ENCODE measurements at places on chromosomes 6 and 20.

DNA sequence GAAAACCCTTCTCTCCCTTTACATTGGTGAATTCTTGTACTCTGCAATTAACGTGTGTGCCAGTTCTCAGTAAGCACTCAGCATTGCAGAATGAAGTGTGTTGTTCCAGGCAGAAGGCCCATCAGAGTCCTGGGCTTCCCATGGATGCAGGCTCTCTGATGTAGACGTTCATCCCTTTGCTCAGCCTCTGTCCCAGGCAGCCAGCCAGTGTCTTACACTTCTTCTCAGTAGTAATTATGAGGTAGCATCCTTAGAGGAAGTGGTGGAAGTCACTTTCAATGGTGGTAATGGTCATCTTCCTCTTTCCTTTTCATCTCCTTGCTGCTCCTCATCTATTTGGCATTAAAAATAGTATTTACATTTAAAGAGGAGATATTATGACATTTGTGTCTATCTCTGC, 66.7 kb upstream of the FYN start:
- DNase-seq: no peak

DNA sequence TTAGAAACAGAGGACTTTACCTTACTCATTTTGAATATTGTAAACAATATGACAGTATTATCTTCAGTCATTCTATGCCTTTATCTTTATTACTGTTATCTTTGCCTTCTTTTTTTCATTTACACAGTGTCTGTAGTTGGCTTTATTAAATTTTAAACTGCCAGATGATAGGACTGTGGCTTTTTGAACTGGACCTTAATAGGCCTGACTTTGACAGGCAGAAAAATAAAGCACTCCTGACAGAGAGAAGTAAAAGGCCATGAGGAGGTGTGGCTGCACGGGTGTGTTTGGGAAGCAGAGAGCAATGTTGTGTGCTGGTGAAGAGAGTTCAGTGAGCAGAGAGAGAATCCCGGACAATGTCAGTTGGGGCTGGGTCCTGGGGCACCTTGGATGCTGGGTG, 7.8 kb downstream of the TRIM40 start:
- no peak for DNase-seq

DNA sequence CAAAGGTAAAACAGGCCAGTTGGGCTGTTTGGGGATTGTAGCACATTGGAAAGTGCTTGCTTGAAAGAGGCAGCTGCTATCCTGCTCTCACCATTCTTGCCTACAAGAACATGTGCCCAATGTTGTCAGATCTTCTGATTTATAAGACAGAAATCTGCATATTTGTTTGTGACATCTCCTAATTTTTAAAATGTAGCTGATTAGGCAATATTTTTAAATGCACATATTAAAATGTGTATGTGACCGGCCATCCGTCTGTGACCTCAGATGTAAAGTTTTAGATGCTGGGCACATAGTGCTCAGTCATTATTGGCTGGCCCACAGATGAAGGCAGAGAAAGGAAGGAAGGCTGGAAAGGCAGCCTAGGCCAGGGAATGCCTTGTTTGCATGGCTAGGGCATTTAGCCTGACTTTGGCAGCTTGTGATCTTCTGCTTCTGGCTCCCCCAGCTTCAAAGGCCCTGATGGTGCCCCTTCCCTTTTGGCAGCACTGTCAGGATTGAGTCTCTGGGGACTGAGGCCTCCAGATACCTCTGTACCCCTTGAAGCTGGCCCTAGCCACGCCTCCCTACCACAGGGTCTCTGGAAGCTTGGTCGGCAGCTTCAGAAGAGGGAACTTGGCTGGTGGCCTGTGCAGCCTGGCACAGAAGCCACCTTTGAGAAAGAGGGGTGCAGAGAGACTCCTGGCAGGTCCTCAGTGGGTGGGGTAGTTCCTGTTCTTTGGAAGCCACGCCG, 6.4 kb downstream of the SNPH start:
- DNase-seq: no peak

DNA sequence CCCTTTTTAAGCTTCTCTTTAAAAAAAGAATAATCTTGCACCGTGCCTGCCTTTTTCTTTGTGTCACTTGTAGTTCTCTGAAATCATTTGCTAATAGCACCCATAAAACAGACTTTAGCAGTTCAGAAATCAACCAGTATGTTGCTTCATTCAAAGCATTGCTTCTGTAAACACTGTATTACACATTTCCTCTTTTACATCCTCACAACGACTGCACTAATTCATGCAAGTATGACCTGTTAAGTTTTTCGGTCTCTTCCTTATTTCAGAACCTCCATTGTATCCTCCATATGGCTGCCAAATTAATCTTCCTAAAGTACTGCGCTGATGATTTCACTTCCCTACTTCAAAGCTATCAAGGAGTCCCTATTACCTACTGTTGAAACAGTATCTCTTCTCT, 142.9 kb upstream of the RNF217 start:
- no peak for DNase-seq

GRCh38 chr6:36130667-36131510, 576 bp downstream of the MAPK13 start:
- DNase-seq: no peak

- DNase-seq: peak; percentile 81
These were observed 289.2 kb upstream of the CNR1 start for GRCh38 chr6:88455317-88455716.

- no peak for DNase-seq
These were observed 18.1 kb downstream of the PLEKHG1 start for GRCh38 chr6:150617496-150618460.

- no peak for DNase-seq
These were observed 645.8 kb upstream of the ARID1B start for GRCh38 chr6:156131221-156131903.

- no peak for DNase-seq
These were observed 4.0 kb upstream of the GID8 start for GRCh38 chr20:62933966-62934365.

- no peak for DNase-seq
These were observed 76.2 kb upstream of the FRMD1 start for GRCh38 chr6:168155193-168155592.

DNA sequence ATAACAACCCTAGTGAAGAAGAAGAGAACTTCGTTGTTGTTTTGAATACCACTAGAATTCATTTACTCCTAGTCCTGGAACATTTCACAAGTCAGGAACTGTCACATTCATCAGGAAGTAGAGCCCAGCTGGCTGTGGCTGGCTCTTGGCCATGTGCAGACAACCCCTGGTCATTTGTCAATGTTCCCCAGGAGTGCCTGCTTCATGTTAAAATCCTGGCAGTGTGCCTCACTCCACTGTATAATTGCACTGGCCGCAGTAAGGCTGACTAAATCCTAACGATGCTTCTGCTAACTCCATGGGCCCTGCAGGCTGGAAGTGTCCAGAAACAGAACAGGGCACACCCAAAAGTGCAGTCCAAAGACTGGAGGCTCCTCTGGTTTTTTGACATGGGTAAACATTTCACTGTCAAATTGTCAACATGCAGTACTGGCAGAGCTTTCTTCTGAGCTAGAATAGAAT, 41.5 kb upstream of the ADGRF1 start:
- DNase-seq: peak; percentile 11

- no peak for DNase-seq
These were observed 14.9 kb upstream of the MAPK13 start for GRCh38 chr6:36115412-36115811.

DNA sequence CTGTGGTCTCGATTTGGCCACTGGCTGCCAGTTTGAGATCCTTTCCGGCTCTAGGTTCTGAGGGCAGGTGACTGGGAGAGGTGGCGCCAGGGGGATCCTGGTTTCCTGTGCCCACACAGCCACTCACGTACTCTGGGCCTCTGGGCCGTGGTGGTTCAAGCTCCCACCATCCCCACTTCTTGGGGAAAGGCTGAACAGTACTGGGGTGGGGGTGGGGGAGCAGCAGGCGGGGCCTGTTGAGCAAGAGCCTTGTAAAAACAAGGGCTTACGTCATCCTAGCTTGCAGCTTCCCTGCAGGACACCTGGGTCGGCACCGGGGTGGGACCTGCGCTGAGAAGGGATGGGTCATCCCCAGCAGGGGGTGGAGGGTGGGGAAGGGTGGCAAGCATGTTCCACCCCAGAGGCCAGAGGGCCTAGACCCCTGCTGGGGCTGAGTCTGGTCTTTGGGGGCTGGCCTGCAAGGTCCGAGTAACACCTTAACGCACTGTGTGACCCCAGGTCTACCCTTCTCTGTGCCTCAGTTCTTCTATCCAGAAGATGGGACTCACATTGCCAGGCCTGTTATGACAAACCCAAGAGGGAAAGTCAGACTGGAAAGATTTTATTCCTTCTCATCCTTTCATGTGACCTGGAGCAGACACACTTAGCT, 3.1 kb upstream of the CEBPB start:
- DNase-seq: no peak

DNA sequence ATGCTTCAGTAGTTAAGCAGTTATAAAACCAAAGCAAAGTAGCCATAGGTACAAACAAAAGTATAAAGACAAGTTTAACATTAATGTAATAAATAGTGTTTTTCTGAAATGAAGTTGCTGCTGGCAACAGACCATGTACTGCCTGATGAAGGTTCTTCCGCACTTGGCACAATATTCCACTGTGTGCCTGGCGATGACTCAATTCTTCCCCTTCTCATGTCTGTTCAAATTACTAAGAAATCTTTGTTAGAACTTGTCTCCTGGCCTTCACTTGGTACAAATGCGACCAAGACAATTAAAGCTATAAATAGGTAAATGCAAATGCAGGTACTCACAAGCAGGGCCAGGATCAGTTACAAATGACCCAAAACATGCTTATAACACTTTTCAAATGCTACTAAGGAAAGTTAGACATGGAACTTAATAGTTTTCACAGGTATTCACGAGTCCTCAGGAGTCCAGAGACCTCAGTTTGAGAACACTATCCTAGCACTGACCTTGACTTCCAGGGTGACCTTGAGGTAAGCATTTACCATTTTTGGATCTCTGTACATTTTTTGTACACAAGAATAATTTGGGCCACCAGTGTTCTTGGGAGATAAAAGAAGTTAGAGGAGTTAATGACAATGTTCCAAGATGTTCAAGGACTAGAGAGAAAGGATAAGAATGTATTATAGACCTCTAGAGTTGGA, 8.1 kb upstream of the DDR1 start:
- peak; percentile 35 for DNase-seq

DNA sequence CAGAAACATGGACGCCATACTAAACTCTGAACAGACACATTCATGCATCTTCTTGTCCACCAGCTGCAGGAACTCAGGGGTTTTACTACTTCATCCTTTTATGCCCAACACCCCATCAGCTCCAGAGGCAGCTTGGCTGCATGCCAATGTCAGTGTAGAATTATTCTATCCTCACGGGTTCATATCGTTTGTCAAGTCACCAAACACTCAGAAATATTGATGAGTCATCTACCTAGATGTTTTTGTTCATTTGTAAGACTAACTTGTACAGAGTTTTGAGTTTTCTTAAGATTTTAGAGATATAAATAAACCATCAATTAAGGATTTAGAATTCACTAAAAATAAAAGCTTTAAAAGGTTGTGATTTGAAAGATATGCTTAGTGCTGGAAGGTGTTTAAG, 590.7 kb upstream of the FLRT3 start:
- no peak for DNase-seq

- no peak for DNase-seq
These were observed 212.5 kb downstream of the GJA1 start for GRCh38 chr6:121647905-121648304.

DNA sequence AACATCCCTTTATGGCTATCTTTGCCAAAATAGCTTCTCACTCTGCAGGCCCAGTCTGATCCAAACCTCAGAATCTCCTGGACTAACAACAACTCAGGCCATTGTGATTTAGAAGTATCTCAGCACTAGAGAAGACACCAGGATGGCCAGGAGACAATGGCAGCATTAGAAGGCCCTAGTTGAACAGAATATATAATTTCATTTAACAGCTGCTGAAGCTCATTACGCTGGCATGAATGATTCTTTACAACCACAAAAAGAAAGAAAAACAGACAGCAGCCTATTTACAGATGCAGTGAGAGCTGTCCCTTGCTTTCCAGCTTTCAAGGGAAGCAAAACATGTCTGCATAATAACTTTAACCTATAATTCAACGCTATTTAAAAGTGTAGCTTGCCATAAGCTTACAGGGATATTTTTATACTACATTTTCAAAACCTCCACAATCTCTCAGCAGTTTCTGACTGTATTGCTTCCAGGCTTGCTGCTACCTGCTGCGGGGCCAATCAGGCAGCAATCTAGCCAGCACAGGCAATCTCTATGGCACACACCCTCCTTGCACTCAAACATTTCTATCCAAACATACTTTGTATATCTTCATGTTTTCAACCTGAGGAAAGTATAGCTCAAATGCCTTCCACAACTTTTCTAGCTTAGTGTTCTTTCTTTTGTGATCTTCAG, 107.3 kb downstream of the OGFRL1 start:
- peak; percentile 65 for DNase-seq

GRCh38 chr20:24460712-24461111, 8.7 kb upstream of the SYNDIG1 start:
- DNase-seq: no peak

DNA sequence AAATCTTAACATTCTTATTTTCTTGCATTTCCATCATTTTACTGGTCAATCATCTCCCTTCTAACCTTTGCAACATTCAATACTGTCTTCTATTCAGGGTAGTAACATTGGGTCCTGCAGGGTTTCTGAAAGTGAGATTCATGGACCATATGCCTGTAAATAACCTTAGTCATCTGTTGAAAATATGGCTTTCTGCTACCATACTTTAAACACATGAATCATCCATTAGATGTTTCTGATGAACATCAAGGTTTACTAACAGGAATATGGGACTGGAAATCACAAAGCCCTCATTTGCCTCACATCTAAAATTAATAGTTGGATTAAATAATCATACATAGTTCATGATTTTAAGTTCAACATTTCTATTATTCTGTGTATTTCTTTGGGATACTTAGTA, 475.9 kb upstream of the MARCKS start:
- DNase-seq: no peak

- DNase-seq: no peak
These were observed 124.4 kb upstream of the AKIRIN2 start for GRCh38 chr6:87826424-87826823.

GRCh38 chr6:145233955-145234354, 501.4 kb downstream of the EPM2A start:
- no peak for DNase-seq

- DNase-seq: no peak
These were observed 149.1 kb downstream of the ZNF217 start for GRCh38 chr20:53444401-53445149.

DNA sequence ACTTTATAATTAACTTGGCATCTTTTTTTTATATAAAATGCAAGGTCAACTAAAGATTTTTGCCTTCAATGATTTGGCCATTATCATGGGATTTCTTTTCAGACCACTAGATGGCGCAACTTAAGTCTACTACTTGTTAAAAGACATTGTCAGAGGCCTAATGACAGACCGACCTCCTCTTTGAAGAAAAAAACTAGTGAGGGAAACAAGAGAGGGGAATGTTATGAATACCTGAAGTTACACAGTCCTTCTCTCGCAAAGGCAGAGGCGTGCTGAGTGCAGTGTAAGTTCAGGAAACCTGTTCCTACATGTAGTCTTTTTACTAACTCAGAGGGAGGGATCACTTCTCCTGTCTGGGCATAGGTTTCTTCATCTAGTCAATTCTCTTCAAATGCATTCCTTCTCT, 9.3 kb downstream of the TRAPPC3L start:
- DNase-seq: peak; percentile 55

DNA sequence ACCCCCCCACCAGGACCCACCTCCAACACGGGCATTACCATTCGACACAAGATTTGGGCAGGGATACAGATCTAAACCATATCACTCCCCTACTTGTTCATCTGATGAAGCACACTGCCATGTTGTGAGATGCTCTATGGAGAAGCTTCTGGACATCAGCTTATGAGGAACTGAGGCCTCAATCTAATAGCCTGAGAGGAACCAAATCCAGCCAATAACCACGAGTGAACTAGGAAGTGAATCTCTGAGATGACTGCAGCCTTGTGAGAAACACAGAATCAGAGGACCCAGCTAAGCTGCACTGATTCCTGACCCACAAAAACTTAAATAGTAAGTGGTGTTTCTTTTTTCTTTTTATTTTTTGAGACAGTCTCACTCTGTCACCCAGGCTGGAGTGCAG, 21.6 kb upstream of the ZBTB2 start:
- DNase-seq: no peak

All from G401 (cell line).